ENCODE measurements at places on chromosomes 4 and X. TPM values are rescaled to one million over a fixed set of nuclear protein-coding genes. Genes with fewer than 3 reads are reported as not detected.
A peak's percentile ranks its signal among the peaks of the same experiment; 100 is the strongest.

Gene TMEM150C
- total RNA-seq = not detected

Gene PRKG2
- total RNA-seq = 0.25 TPM

Gene AREG
- 2.1 TPM for total RNA-seq

Gene XAGE1A
- total RNA-seq = not detected

Gene ARHGAP36
- total RNA-seq = not detected

Gene TMEM144
- 0.71 TPM for total RNA-seq

Gene GC
- total RNA-seq = not detected

Gene UGT2B10
- not detected for total RNA-seq

Gene CXXC4
- total RNA-seq = not detected

Gene TRIM61
- total RNA-seq = 1.1 TPM

Gene NDNF
- not detected for total RNA-seq

Gene AWAT2
- total RNA-seq = not detected

- no peak for DNase-seq
Measured at GRCh38 chr4:125787707-125788106, 473.0 kb downstream of the FAT4 start.

DNA sequence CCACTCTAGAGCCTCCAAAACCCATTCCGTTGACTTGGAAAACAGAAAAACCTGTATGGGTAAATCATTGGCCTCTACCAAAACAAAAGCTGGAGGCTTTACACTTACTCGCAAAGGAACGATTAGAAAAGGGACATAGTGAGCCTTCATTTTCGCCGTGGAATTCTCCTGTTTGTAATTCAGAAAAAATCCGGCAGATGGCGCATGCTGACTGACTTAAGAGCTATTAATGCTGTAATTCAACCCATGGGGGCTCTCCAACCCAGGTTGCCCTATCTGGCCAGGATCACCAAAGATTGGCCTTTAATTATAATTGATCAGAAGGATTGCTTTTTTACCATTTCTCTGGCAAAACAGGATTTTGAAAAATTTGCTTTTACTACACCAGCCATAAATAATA lies 60.8 kb downstream of the ZNF732 start:
- DNase-seq = no peak

DNA sequence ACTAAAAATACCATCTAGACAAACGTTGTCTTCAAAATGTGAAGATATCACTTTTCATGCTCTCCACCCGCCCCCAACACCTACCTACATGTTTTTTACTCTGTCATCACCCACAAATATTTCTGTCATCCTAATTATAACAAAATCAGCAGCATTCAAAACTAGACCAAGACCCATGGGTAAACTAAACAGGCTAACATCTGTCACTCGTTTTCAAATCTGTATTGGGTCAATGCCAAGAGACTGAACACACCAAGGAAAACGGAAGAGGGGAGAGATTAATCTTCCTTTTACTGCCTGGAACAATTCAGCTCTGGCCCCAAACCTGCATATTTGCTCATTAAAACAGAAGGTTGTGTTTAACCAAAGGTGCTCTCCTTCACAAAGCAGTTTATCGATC lies 17.5 kb downstream of the FAM184B start:
- no peak for DNase-seq

DNA sequence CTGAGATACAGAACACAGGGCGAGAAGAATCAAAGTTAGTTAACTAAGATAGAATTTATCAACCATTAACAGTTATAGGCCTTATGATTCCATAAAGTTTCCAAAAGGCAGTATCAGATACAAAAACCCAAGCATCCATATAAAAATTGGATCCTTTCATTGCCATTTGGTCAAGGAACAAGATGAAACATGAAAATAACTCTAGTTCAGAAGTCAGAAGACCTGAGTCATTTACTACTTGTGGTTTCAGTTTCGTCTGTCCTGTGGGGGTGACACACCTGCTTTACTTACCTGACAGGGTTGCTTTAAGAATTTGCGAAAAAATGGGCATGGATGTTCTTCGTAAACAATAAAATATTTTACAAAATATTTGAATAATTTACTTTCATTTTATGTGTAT lies 130.8 kb downstream of the ANAPC10 start:
- DNase-seq = no peak

DNA sequence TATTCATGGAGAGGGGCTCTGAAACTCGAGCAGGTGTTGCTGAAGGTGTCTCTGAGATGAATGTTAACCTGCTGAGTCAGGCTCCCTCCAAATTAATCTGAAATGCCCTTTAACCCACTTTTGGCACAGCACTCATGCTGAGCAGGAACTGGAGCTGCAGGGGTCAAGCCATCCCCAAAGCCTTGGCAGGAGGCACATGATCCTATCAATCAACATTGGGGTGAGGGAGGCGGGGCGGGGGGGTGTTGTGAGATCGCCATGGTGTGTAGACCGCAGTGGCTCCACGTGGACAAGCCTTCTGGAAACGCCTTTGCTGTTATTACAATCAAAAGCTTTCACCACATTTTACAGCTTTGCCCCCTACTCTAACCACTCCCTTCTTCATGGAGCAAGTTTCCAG lies 16.5 kb downstream of the ENPP6 start:
- no peak for DNase-seq

- DNase-seq = no peak
Measured at GRCh38 chr4:159009521-159009920, 93.4 kb upstream of the RAPGEF2 start.

DNA sequence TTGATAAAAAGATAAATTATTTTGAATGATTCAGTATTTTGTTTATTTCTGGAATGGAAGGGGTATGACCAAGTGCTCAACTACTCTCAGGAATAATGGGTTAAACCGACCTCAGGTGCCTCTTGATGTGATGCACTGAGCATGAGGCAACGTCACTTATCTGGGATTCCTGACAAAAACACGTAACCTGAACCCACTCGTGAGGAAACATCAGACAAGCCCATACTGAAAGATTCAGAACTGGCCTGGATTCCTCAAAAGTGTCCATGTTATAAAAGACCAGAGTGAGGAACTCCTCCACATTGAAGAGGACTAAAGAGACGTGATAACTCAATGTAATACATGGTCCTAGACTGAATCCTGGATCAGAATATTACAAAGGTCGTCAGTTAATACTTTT lies 144.0 kb downstream of the FNIP2 start:
- DNase-seq = no peak

DNA sequence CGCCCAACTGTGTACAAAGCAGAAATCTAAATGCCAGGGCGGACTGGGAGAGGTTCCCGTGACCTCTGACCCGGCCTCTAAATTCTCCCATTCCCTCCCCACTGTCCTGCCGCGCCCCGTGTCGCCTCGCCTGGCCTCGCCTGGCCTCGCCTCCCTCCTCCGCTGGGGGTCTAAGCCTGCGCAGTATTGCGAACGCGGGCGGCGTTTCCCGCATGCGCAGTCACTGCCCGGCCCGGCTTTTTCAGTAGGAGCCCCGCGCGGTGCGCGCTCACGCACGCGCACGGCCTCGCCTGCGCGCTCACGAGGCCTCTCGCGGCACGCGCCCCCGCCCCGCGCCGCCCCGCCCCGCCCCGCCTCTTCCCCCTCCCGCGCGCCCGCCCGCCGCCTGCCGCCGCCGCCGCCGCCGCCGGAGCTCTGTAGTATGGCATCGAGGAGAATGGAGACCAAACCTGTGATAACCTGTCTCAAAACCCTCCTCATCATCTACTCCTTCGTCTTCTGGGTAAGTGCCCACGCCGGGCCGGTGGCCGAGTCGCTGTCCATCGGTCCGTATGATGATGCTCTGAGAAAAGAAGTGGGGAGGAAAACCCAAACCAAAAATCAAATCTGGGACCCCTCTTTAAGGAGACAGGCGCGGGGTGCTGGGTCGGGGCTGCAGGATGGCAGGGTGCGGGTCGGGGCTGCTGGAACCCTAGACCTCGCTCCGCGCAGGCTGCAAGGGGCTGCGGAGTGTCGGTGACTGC lies at the start of gene TSPAN7:
Gene TSPAN7 (plus strand): TSS at position 417 of the 743 bp plus-strand sequence. CDS start 5 bp downstream, at position 422.
- peak; percentile 82 for DNase-seq

GRCh38 chr4:102758241-102759160 lies 2.3 kb downstream of the MANBA start:
- DNase-seq = no peak

- no peak for DNase-seq
Measured at GRCh38 chr4:7212921-7213320, 20.6 kb downstream of the SORCS2 start.

DNA sequence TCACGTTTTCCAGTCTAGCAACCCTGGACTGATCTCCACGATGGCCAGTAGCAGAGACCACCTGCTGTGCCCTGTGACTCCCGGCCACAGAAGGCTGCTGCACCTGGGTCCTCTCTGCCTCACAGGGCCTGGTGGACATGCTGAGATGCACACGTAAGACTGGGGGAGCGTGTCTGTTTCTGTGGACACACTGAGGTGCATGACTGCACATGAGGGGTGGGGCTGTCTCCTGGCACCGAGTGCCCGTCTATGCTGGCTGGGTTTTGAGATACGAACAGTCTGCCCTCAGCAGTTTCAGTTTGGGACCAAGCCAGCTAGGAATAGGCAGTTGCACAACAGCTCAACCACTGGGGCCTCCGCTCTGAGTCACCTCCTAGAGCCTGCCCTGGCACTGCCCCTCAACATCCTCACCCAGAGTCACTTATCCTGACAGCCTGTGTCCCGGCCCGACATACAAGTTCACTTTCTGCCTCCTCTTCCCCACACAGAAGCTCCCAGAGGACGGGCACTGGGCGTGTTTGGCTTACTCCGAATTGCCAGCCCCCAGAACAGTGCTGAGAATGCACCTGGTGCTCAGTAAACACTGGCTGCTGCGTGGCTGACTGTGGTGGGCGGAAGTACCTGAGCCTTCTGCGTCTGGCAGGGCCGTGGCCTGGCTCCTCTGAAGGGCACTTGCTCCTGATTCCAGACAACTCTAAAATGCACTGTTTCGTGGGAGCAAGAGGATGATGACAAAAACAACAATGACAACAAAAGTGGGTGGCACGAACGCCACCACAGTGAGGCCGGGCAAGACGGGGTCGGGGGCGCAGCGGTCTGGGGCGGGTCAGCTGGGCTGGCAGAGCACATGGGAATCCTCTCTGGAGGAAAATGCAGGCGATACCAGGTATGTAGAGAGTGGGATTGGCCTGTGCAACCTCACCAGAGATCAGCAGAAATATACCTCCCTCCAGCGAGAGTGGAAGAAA lies 30.9 kb downstream of the RNF212 start:
- DNase-seq = no peak

DNA sequence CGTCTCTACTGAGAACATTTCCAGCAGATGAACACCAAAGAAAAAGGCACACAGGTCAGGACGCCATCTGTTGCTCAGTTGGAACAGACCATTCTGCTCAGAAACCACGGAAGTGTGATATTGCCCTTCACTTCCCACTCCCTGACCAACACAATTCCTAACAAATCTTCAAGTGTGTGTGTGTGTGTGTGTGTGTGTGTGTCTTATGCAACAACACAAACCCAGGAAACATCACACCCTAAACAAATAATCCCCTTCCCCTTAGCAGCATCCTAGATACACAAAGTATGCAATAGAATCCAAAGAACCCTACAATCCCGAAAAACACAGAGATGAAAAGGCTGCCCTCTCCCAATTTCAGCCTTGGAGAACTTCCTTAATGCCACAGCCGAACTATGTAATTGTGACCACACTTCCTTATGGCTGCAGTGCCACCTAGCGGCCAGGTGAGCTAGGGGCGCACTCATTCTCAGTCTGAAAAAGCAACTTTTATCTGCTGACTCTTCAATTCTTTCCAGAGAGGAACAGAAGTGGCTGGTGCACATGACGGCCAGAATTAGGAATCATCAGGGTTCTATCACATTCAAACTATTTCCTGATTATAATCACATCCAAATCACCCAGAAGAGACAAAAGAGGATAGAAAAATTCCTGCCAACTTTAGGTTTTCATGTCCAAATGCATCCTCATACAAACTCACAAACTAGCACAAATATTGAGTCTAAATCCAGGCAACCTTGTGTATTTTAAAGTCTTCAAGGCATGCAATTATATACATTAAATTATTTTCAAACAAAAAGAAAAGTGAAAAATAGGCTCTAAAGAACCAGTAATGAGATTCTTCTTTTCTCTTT lies 164.9 kb downstream of the DHX15 start:
- DNase-seq = no peak

- DNase-seq = no peak
Measured at GRCh38 chr4:124868495-124868894, 156.0 kb upstream of the ANKRD50 start.

DNA sequence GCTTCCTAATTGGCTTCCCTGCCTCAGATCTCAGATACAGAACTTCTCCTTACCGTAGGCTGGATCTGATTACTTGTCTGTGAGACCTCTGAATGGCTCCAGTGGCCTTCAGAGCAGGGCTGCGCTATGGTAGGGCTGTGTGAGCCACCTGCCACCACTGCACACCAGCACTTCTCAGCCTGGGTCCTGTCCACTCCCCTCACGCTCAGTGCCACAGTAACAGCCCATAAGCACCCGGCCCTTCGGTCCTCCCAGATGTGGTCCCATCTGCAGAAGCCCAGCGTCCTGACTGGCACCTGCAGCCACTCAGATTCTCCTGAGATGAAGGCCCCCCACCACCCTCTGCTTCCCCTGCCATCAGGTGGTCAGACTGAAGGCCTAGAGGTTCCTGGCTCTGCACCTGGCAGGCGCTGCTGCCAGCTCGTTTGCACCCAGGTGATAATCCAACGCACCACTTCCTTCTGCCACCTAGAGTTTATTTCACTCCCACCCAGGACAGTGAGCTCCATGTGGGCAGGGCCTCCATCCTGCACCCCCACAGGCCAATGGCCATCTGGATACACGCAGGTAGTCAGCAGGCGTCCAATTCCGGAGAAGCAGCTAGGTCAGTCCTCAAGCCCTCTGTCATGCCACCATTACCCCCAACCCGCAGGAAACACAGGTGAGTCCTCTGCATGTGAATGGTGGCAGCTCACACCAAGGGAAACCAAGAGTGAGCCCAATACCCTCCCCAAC lies 5.4 kb downstream of the WDR1 start:
- DNase-seq = no peak

All from activated naive CD4-positive, alpha-beta T cell treated with anti-CD3 and anti-CD28 coated beads, Interleukin-2, amount 50 U/mL, for 72 hours (primary cell).